ENCODE measurements at places on chromosomes 11 and 22.

GRCh38 chr22:36267896-36268485 lies 15.1 kb downstream of the APOL1 start:
- no peak for DNase-seq

DNA sequence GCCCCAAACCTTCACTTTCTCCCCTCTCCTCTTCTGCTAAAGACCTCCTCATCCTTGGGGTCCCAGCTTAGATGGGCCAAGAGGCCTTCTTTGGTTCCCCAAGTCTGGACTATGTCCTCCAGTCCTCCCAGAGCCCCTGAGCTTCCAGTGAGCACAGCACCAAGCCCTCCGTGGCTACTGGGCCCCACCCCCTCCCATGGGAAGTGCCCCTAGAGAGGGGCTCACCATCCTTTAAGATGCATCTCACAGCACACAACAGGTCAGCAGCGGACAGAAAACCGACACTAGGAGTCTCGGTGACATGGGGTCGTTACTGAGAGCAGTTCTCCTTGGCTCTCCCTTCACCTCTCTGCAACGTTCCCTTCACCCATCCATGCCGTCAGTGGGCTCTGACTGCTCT lies 2.7 kb downstream of the LRRC32 start:
- no peak for DNase-seq

- no peak for DNase-seq
Observed at GRCh38 chr11:33362051-33362910, 105.1 kb downstream of the HIPK3 start.

GRCh38 chr11:71214553-71215424 lies 37.6 kb downstream of the SHANK2 start:
- DNase-seq = no peak

DNA sequence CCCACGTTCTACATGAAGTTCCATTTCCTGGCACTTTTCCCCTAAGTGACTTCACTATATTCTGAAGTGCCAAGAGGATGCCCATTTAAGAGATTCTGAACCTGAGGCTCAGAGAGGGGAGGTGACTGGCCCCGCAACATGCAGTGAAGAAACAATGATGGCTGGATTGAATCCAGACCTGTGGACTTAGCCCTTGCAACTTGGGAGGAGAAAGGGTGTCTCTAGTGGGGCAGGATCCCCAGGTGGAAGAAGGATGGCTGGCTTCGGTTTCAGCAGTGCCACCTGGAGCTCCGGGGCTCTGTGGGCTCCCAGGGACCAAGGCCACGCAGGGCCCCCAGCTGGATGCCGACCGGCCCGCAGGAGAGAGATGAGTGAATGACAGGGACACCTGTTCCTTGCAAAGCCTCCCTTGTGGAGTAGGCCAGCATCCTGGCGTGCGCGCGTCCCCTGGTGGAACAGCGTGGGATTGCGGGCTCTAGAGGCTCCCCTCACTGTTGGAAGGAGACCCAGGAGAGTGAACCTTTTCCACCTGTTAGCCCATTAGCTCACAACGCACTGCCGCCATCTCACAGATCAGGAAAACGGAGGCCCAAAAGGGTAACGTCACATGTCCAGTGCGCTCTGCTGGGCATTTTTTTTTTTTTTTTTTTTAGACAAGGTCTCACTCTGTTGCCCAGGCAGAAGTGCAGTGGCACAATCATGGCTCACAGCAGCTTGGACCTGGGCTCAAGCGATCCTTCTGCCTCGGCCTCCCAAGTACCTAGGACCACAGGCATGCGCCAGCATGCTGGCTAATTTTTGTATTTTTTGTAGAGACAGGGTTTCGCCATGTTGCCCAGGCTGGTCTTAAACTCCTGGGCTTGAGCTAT lies 104.7 kb downstream of the KIAA1671 start:
- DNase-seq = peak; percentile 75

- DNase-seq = no peak
Observed at GRCh38 chr11:18144243-18144642, 11.9 kb downstream of the MRGPRX3 start.

DNA sequence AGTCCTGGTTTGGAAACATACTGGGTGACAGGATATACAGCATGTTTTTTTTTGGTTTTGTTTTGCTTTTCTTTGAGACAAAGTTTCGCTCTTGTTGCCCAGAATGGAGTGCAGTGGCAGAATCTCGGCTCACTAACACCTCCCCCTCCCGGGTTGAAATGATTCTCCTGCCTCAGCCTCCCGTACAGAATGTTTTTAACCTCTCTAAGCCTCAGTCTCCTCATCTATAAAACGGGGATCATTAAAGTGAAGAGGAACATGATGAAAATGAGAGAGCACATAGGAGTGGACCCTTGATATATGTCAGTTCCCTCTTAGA lies 28.1 kb upstream of the SCARF2 start:
- no peak for DNase-seq

DNA sequence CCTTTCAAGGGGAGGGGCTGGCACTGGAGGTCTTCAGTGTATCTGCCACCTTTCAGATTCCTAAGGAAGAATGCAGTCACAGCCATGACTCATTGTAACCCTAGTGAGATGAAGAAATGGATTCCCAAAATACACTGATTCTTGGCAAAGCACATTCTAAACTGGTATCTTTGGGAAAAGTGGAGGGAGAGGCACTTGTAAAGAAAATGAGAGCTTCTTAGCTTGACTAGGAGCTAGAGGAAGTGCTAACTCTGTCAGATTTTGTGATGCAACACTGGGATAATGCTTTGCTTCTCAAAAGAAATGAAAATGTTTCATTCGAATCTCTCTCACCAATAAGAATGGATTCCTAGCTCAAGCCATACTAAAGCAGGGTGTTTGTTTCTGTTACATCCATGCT lies 14.3 kb downstream of the NRIP3 start:
- DNase-seq = no peak

Measured in stimulated activated naive CD8-positive, alpha-beta T cell treated with anti-CD3 and anti-CD28 coated beads, Interleukin-15, amount 100 ng/mL, for 72 hours (primary cell).